Hematopoietic multipotent progenitor cell (in vitro differentiated cells): ENCODE measurements at places on chromosomes 11 and 22. TPM values are rescaled to one million over a fixed set of nuclear protein-coding genes. Genes with fewer than 3 reads are reported as not detected.

Gene NTM
- not detected for total RNA-seq

Gene FERMT3
- total RNA-seq = 221 TPM

GRCh38 chr11:43580735-43581369 is 99.7 kb upstream of the HSD17B12 start:
- DNase-seq = no peak

DNA sequence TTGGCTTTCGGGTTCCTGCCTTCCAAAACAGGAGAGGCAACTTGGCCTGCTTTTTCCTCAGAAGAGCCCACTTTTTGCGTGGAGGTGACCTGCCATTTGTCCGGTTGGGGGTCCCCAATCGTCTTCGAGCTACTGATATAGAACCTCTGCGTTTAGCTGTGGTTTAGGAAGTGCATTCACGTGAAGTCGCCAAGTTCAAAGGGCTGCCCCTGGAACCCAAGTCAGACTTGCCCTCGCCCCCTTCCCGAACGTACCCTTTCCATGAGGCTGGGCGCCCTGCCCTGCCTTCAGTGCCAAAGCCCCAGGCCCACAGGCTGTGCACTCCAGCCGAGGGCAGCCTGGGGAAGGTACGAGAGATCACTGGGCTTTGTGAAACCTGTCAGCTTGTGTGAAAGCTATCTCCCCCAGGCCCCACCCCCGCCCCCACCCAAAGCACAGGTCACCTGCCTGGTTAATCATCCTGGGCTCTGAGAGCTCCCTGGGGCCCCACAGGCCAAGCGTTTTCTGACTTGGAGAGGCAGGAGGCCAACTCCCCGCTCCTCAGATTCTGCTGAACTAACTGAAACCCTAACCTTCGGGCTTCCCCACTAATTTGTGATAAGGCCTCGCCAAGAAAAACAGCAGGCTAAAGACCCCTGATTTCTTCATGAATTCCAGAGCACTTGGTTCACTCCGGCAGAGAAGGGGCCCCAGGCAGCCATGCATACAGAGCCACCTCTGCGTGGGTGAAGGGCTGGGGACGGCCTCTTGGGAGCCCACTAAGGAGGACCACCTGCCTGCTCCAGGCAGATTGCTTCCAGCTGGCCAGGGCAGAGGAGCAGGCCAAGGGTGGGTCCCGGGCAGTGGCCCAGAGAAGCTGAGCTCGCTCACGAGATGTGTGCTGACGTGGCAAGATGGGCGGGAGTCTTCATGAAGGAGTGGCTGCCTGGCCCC is 25.8 kb upstream of the KCNQ1OT1 start:
- no peak for DNase-seq

DNA sequence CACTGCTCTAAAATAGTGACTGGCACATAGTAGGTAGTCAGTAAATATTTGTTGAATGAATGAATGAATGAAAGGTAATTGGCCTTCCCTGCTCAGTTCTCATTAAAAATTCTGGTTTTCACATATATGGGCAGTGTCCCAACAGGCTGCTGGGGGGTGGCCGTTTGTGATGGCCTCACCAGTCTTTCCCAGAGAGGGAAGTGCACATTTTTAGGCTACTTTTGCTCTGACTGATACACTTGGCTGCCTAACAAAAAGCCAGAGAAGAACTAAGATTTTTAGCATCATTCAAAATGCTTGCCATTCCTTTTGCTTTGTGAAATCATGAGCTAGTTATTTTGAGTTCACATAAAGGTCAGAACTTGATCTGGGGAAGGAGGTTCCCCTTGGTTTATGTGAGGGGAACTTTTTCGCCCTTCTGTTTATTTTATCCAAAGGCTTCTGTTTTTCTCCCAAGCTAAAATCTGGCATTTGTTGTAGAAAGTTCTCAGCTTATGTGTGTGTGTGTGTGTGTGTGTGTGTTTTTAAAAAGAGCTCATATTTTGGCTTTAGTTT is 83.1 kb downstream of the PTPRJ start:
- DNase-seq = no peak

GRCh38 chr11:81700076-81700475 is 1033.6 kb downstream of the FAM181B start:
- DNase-seq = no peak

GRCh38 chr11:63274776-63275175 is 31.4 kb upstream of the SLC22A25 start:
- DNase-seq = no peak
